ENCODE measurements at places on chromosomes 11 and 22.

- DNase-seq = no peak
Observed at GRCh38 chr11:87110443-87111131, 72.9 kb downstream of the TMEM135 start.

DNA sequence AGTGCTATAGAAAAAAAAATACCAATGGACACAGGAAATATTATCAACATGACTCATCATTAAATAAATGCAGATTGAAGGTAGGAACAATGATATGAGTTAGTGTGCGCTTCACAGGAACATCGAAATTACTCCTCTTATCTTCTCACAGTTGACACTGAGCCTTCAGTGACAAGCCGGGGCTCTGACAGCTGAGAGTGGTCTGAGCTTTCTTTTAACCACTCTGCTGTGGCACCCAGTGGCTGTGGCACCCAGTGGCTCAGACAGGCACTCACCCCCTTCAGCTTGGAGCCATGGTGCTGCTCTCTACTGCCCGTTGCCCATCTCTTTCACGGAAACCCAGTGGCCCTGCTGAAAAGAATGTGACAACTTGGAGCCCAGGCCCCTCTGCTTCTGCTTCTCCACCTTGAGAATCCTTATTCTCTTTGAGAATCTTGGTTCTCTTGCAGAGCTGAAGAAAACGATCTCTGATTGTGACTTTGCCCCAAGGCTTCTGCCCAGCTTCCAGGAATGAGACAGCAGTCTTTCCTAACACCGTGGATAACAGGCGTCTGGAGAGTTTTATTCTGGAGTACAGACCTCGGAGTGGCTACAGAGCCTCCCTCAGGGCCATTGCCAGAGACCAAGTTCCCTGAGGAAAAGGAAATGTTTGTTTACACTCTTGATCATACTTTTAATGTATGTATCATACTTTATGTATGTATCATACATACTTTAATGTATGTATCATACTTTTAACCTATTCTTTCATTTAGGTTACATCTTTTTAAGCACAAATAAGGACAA is 37.1 kb upstream of the OR8B8 start:
- no peak for DNase-seq

DNA sequence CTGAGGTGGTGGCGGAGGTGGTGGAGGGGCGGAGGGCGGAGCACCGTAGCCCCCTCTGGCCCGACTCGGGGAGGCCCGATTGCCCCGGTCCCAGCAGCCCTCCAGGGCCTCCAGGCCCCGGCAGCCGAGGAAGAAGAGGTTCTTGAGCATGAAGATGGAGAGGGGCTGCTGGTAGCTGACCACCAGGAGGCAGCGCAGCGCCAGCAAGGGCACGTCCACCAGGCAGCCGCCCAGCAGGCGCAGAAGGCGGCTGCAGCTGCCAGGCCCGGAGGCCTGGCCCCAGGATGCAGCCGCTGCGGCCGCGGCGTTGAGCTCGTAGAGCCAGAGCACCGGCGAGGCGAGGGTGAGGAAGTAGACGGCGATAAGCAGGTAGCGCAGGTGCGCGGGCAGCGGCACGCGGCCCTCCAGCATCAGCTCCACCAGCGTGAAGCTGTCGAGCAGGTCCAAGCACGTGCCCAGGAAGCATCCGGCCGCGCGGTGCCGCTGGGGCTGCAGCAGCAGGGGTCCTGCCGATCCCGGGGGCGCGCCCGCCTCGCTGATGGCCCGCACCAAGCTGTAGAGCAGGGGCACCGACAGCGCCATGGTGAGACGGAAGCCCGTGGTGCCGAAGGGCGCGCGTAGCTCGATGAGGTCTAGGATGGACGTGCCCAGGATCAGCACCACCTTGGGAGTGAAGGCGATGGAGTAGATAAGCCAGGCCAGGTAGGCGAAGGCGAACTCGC is 1.5 kb downstream of the TMEM121B start:
- DNase-seq = no peak

DNA sequence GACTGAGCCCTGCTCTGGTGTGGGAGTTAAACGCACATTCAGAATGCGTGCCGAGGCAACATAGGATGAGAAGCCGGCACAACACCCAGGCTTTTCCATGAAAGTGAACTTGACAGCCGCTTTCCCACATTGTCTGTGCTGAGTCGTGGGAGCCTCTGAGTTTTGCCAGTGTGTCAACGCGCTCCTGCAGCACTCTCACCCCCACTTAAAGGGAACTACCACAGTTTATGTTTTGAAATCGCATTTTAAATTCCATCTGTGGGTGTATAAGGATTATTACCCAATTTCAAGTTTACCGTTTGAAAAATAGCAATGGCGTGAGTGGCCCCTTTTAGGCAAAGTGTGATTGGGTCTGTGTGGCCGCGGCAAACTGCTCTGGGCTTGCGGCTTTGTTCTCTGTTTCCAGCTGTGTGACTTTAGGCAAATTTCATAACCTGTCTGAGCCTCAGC is 81.5 kb downstream of the FBLN1 start:
- no peak for DNase-seq

- no peak for DNase-seq
Observed at GRCh38 chr11:87322568-87322967, 284.8 kb downstream of the TMEM135 start.

GRCh38 chr11:3207526-3208189 is 11.0 kb downstream of the MRGPRG start:
- DNase-seq = no peak

DNA sequence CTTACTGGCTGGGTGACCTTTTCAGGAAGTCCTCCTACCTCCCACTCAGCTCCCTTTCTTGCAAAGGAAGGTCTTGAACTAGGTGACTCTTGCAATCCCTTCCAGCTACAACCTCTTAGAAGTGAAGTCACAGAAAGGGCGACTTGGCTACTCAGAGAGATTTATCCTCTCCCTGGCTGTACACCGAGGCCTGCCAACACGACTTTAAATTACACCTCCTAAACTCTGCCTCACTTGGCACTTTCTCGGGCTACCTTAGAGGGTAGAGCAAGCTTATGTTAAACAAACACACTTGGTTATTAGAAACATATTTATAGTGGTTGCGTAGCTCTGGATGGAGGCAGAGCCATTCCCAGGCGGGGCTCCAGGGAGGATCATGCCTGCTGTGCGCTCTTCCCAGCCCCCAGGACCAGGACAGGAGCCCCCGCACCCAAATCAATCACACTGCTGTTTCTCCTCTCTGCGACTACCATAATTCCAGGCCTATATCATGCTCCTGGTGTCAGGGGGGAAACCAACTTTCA is 358.4 kb downstream of the BUD13 start:
- DNase-seq = no peak

- DNase-seq = no peak
Observed at GRCh38 chr11:87432022-87432421, 394.3 kb downstream of the TMEM135 start.

DNA sequence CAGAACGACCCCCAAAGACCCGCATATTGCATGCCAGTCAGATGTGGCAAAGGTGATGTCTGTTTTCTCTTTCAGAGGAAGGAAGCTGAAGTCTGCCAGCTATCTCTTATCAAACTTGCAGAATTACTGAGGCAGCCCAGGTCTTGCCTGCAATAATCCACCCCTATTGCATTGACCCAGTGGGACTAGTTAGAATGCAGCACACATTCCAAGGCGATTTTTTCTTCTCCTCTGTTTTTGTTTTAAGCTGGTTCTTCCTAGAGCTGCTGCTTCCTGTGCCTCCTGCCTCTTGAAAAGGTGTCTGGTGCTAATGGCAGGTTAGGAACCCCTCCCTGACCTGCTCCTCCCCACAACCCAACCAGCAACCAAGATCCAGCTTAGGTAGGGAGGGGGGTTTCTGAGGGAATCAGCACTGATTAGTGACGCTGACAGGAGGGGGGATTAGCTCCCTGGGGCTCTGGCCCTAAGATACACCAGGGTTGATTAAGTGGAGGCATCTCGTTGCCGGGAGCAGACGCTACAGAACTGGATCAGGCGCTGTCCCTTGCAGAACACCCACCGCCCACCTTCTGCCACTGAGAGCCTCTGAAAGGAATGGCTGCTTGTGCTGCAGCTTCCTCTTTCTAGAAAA is 2.8 kb downstream of the NTM start:
- no peak for DNase-seq

DNA sequence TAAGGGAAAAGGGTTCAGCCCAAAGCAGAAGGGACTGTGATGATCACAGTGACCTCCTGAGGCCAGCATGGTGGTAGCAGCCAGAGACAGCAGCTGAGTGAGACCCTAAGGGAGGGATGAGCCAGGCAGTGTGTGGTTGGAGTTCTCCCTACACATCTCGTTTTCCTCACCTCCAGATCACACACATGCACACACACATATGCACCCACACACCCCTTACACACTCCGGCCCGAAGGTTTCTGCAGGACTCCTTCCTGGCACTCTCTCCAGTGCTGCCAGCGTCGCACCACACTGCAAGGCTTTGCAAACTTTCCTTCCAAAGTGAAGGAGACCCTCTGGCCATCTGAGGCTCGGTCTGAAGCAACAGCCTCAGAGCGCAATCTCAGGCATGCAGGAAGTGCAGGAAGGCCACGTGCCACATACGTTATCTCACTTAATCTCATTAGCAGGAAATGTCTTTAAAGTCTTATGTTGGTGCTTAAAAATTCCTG is 26.9 kb upstream of the TP53I11 start:
- peak; percentile 36 for DNase-seq

GRCh38 chr11:61539831-61540357 is 31.3 kb downstream of the LRRC10B start:
- DNase-seq = no peak

- no peak for DNase-seq
Observed at GRCh38 chr11:102807921-102808320, 10.0 kb upstream of the MMP1 start.

DNA sequence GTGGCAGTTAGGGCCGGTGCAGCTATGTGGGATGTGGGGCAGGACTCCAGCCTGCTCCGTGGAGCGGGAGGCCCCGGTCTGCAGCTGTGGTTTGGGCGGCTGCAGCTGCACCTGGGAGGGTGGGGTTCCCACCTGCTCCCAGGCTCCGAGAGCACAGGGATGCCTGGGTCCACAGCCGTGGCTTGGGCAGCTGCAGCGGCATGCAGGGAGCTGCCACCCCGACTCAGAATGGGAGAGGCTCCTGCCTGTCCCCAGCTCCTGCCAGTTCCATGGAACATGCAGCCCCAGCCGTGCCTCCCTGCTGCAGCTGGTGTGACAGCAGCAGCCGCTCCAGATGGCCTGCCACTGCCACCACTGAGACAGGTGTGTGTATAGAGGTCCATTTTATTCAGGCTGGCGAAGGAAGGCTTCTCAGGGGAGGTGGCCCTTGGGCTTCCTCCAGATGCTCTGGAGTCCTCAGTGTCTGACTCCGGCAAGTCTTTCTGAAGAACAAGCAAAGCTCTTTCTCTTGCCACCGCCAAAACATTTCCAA is 21.8 kb upstream of the UPK3A start:
- no peak for DNase-seq
